ENCODE measurements at places on chromosomes 6 and 20. TPM values are rescaled to one million over a fixed set of nuclear protein-coding genes. Genes with fewer than 3 reads are reported as not detected.

DNA sequence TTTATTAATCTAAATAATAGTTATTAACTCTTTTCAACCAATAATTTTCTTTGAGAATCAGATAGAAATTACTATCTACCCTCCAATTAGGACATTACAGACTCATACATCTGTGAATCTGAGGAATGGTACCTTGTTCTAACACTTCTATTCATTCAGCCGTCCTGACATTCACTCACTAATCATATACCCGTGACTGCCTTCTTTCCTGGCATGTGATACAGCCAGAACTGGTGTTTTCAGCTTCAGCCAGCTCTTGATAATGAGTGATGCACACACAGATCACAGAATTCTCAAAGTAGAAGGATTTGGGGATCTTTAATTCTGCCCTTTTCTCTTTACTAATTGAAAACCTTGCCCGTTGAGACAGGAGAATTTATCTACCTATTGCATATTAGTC, 499.9 kb downstream of the UTRN start:
- DNase-seq = no peak

GRCh38 chr6:88008831-88009231, 38.8 kb upstream of the SPACA1 start:
- no peak for DNase-seq

GRCh38 chr6:10904015-10904414, 17.2 kb downstream of the SYCP2L start:
- DNase-seq = no peak

- no peak for DNase-seq
Observed at GRCh38 chr6:29925727-29926412, 16.5 kb upstream of the HLA-A start.

Gene C4B
- 7.8 TPM for polyA plus RNA-seq

- DNase-seq = no peak
Observed at GRCh38 chr6:122248001-122248669, 151.3 kb upstream of the HSF2 start.

- DNase-seq = no peak
Observed at GRCh38 chr20:23022849-23023248, 12.3 kb upstream of the SSTR4 start.

GRCh38 chr6:132131758-132132157, 180.6 kb upstream of the CCN2 start:
- DNase-seq = peak; percentile 99

Gene PLG
- not detected for polyA plus RNA-seq

DNA sequence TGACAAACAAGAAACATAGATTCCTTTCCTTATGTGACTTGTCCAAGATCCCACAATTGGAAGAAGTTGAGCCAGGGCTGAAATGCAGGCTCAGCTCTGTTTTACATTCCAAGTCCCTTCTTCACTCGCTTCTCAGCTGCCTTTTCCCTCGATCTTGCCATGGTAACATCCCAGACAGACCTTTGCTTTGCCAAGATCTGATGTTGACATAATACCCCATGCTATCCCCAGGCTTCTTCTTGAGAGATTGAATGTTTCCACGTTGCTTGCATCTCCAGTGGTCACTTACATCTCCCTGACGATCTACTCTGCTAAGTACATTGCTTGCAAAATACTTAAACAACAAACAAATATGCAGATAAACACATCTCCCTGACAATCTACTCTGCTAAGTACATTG, 63.5 kb downstream of the TBXT start:
- DNase-seq = peak; percentile 13

DNA sequence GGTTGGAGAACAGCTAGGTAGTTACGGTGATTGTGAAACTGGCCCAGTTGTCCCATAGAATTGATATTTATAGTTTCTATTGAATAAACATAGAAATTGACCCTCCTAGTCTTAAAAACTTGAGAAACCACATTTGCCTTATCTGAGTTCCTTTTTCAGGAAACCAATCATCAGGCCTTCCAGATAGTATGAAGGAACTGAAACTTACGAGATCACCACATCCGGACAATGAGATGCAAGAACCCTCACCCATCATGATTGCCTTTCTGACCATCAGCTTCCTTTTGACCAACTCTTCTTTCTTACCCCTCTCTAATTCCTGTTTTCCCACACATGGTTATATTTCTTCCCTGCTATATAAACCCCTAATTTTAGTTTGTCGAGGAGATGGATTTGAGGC, 21.8 kb downstream of the SLC35F1 start:
- DNase-seq = no peak

Gene SLC22A7
- not detected for polyA plus RNA-seq

DNA sequence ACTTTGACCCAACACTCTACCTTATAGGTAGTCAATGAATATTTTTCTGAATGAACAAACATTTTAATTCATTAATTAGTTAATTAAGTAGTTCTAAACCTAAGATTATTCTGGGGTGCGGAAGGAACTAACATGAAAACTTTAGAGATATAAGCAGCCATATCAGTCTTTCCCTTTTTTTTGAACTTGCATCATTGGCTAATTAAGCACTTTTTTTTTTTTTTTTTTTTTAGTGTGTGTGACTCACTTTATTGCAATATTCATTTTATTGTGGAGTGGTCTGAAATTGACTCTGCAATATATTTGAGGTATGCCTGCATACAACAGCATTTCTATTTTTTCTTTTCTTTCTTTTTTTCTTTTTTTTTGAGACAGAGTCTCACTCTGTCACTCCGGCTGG, 21.8 kb upstream of the AMD1 start:
- no peak for DNase-seq

GRCh38 chr6:6696867-6697531, 108.5 kb downstream of the LY86 start:
- no peak for DNase-seq

DNA sequence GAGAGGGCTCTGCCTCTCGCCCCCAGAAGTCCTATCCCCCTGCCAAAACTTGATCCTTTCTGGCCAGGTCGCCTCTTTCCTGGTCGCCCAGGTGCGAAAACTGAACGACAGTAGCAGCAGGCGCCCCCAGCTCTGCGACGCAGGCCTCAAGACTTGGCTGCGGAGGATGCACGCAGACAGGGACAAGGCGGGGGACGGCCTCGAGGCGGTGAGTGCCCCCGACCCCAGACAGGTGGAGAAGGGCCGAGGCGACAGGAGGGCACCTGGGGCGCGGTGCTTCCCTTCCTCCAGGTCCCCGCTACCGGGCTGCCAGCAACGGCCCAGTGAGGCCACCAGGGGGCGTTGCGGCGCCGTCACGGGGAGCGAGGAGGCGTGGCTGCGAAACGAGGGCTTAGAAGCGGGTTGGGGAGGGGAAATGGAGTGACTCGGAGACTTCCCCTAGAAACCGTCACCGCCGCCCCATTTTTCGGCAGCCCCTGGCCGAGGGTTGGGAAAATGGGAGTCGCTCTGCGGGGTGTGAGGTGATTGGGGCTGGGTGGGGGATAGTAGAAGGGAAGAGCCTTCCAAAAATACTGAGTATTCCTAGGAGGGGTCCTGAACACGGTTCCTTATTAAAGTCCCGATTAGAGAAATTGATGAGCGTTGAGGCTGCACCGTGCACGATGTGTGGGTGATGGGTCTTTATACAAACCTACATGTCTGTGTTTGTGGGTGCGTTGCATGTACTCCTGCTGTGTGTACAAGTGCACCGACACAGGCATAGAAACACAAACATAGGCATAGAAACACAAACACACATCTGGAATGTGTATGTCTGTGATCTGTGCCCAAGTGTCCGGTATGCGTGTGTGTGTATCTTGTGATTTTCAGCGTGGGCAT, 44.6 kb downstream of the ARHGAP40 start:
- DNase-seq = peak; percentile 16

GRCh38 chr20:21714297-21715192, 9.1 kb downstream of the PAX1 start:
- DNase-seq = no peak

DNA sequence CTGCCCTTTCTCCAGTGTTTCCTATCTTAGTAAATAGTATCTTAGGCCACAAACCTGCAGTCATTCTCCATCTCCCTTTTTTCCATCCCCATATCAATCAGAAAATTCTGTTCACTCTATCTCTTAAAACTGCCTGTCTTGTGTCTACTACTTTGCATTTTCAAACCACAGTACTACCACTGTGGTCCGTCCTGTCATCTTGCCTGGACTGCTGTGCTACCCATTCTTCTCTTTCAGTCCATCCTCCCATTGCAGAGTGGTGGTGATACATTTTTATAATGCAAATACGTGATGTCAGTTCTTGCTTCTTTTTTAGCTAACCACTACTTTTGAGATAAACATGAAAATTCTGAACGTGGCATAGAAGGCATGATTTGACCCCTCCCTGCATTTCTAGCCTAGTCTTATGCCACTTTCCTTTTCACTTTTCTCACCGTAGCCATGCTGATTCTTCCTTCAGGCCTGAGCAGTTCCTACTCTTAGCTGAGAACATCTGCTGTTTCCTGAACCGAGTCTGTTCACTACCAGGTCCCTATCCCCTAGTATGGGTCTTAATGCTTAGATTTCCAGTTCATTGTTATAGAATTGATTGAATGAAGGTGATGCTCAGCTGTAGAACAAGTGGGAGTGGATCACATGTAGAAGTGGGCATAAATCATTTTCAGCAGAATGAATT, 13.8 kb downstream of the TBPL1 start:
- DNase-seq = no peak

DNA sequence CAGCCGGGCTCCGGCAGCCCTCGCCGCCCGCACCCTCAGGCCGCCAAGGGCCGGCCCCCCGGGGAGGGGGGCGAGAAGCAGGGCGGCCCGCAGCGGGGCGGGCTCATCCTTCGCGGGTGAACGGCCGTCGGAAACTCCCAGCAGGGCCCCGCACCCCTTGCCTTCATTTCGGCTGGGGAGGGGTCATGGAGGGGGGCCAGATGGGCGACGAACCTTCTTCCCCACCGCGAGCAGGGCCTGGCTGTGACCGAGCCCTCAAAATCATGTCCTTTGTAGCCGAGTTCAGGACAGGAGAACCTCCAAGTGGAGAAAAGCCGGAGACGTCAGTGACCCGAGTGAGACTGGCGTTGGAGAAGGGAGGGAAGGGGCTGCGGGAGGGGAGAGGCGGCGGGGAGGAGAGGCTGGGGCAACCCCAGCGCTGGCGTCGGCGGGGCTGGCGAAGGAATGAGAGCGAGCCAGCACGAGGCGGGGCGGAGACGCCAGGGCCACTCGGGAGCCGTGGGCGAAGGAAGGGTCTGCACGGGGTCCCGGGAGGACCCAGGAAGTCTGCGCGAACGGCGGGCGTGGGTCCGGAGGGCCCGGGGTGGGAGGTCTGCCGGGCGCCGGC, 571 bp upstream of the FOXC1 start:
- no peak for DNase-seq

Gene STMN3
- polyA plus RNA-seq = 21.8 TPM

DNA sequence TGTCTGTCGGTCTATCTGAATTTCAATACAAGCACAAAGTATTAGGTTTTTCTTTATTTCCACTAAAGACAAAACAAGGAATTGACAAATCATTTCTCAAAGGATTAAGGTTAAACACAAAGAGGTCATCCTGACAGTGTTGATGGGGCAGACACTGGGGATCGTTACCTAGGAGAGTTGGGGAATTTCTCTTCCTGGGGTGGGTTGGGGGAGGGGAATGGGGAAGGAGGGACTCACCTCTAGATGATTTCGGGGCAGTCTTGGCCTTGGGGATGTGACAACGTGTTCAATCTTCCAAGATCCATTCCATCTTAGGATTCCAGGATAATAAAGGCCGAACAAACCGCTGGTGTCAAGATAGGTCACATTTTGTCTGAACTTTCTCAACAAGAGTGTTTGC, 35.4 kb upstream of the FOXA2 start:
- DNase-seq = no peak

DNA sequence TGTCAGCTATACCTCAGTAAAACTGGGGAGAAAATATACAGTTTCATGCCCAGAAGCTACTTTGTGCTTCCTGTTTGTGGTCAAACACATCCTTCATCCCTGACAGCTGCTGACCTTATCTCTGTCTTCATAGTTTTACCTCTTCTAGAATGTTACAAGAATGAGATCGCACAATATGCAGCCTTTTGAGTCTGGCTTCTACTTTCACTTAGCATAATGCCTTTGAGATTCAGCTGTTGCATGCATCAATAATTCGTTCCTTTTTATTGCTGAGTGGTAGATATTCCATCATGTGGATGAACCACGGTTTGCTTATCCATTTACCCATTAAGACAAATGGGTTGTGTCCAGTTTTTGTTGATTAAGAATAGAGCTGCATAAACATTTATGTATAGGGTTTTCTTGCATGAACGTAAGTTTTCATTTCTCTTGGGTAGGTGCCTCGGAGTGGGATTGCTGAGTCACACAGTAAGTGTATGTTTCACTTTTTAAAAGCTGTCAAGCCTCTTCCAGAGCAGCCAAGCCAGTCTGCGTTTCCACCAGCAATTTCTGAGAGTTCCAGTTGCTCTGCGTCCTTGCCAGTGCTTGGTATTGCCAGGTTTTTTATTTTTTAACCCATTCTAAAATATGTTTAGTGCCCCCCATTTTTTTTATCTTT, 86.6 kb upstream of the PAX1 start:
- DNase-seq = no peak

Gene BCKDHB
- 21.3 TPM for polyA plus RNA-seq

GRCh38 chr6:26404546-26404945, 2.5 kb downstream of the BTN3A1 start:
- DNase-seq = no peak

DNA sequence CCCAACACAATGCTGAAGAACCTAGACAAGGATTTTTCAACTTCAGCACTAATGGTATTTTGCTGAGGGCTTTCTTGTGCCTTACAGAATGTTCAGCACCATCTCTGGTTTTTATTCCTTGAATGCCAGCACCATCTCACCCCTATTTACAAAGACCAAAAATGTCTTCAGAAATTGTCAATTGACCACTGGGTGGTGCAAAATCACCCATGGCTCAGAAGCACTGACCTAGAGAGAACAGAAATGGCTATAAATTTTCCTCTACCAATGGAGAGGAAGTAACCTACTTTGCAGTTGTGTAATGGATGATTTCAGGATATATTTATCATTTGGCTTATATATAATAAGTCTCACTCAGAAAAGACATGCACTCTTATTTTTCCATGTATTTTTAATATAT, 431.0 kb upstream of the IRAK1BP1 start:
- peak; percentile 8 for DNase-seq

DNA sequence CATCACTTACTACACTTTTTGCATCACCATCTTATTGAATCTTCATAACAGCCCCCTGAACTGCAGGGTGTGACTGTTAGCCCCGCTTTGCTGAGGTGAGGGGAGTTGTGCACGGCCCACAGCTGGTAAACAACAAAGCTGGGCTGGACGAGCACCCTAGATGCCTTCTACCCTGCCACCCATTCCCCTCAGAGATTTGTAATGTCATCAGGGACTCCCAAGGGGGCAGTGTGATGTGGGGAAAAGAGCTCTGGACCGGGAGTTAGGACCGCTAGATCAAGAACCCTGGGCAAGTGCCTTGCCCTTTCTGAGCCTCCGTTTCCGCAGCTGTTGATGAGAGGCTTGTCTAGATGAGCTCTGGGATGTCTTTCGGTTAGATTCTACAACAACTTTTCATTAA, 20.9 kb downstream of the PKIG start:
- no peak for DNase-seq

DNA sequence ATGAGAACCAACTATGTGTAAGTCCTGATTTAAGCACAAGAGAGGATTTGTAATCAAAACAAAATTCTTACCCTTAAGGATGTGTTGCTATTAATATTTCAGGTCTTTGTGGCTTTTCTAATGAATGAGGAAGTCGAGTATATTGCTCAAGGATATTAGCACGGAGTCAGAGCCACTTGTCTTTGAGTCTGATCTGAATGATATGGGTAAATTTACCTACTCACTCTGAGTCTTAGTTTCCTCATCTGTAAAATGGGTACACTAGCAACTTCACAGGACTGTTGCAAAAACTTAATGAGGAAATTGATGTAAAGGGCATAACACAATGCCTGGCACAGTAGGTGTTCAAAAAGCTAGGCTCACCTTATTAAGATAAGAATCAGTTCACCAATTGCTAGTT, 30.0 kb upstream of the QKI start:
- no peak for DNase-seq

GRCh38 chr6:31958741-31959739, at the start of the genes NELFE and SKIC2:
Gene NELFE (minus strand): TSS chr6:31958971. CDS start chr6:31958446, 525 bp downstream.
Gene SKIC2 (plus strand): TSS chr6:31959175. CDS start chr6:31959193, 18 bp downstream.
- peak; percentile 93 for DNase-seq

Gene SPTLC3
- 2.7 TPM for polyA plus RNA-seq

Data from AG04450 (cell line).